Caco-2 (cell line): ENCODE measurements at places on chromosomes 13 and 19.

DNA sequence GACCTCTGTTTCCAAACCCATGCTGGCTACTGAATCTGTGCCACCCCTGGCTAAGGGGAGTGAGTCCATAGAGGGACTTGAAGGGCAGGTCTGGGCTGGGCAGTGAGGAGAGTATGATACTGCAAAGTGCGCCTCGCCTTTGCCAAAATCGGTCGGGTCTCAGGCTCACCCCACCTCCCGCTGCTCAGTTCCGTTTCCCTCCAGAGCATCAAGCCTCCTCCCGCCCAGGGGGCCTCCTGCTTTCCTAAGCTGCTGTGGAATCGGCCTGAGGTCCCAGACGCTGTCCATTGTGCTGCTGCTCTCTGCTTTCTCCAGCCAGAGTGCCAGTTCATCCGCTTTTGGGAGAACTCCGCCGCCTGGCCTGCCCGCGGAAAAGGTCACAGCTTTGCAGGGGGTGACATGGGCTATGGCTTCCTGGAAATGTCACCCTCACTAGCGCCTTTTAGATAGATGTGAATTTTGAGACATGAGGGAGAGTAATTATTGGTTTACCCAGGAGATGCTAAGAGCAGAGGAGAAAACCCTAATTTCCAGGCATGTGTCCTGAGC, 1418.4 kb downstream of the UQCRFS1 start:
- H3K36me3 ChIP-seq: no peaks in the 10 kb centered on the region
- no peak for DNase-seq

DNA sequence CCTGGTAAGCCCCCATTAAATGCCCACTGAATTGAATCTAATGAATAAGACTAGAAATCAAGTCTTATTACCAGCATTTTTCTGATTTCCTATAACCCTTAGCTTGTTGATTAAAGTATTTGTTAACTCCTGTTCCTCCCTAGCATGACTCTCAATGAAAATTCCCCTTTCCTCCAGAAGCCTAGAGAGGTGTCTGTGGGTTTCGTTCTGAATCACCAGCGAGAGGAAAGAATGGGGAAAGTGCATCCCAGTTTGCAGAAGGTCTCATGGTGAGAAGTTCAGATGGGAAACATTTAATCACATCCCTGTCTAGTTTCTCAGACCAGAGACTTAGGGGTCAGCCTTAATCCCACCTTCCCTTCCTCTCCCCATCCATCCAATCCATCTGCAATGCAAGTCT, 26.9 kb downstream of the POU2F2 start:
- no peak overlapping the region for H3K4me3 ChIP-seq
- no peak overlapping the region for H3K27ac ChIP-seq
- H3K4me1 ChIP-seq: no peaks in the 10 kb centered on the region
- no peaks in the 10 kb centered on the region for H3K36me3 ChIP-seq
- H3K27me3 ChIP-seq: 0 out of 2 replicates have a peak, but pooled peaks cover 1% of the 10 kb centered on the region
- no peak for DNase-seq

DNA sequence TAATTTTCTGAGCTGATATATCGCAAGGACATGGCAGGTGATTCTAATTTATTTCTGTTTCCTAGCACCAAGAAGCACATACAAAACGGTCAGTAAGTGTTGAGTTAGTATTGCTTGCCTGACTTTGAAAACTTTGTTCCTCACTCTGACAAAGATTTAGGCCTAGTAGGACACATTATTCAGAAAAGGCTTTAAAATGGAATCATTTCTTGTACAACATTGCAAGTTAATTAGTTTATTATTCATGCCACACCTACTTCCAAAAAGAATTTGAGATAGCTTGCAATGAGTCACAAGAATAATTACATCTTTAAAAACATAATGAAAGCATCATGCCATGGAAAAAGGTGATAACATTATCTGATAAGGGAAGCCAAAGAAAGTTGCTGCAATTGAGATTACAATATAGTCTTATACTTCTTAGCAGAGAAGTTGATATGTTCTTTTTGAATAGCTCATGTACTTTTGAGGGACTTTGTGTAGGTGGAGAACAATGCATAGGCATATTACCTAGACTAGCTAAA, 474.2 kb downstream of the KLF5 start:
- H3K27me3 ChIP-seq: no peaks in the 10 kb centered on the region
- no peaks in the 10 kb centered on the region for H3K4me1 ChIP-seq
- H3K4me3 ChIP-seq: no peak overlapping the region
- no peak for DNase-seq

DNA sequence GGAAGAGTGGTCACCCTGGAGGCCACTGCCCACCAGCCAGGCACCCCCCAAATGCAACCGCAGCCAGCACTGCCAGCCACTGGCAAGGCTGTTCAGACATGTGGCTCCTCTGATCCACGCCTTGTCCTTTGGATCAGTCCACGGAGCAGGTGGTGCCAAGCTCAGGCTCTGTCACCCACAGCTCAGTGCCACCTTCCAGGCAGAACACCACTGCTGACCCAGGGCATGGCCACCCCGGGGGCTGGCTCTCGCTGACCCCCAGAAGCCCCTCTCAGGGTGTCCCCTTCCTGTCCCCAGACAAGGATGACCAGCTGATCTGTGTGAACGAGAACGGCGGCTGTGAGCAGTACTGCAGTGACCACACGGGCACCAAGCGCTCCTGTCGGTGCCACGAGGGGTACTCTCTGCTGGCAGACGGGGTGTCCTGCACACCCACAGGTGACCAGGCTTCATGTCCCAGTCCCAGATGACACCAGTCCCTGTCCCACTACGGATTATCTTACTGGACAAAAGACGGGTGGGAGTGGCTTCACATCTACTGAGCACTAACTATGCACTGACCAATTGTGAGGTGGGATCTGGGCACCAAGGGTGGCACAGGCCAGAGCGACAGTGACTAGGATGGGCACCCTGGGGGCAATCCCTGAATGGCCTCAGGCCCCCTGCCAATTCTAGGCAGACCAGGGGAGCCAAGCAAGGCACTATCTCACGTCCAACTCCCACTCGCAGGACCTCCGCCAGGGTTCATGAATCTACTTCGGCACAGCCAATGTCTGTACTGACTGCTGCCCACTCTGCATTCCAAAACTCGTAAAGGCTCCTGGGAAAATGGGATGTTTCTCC, 7.0 kb upstream of the F10 start:
- H3K36me3 ChIP-seq: no peaks in the 10 kb centered on the region
- no peak overlapping the region for H3K27ac ChIP-seq
- peaks cover 8% of the 10 kb centered on the region for H3K4me1 ChIP-seq
- DNase-seq: no peak

- no peaks in the 10 kb centered on the region; the same call in 1 of the 2 replicates for H3K27me3 ChIP-seq
- no peak overlapping the region for H3K27ac ChIP-seq
- no peak overlapping the region for H3K4me3 ChIP-seq
- H3K4me1 ChIP-seq: no peaks in the 10 kb centered on the region
- no peak for DNase-seq
Observed at GRCh38 chr13:28953714-28954418, 133.7 kb downstream of the MTUS2 start.

DNA sequence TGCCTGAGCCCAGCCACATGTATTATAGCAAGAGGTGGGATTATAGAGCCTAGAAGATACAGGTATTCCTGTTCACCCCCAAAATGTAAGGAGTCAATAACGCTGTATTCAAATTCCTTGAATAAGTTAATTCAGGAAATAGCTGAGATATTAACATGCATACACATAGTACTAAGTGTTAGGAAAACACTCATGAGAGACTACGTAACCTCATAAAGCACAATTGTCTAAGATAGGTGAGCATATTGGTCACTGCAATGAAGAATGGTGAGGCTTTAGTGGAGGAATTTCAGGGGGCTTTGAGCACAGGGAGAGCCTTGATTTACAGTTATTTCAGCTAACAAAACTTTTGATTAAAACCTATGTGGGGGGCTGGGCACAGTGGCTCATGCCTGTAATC, 161.6 kb downstream of the LMO7 start:
- no peaks in the 10 kb centered on the region for H3K27me3 ChIP-seq
- peaks cover 39% of the 10 kb centered on the region for H3K4me1 ChIP-seq
- H3K4me3 ChIP-seq: no peak overlapping the region
- DNase-seq: no peak
- H3K27ac ChIP-seq: no peak overlapping the region
- no peaks in the 10 kb centered on the region; the same call in 1 of the 2 replicates for H3K36me3 ChIP-seq
